ENCODE measurements at places on chromosomes 2 and 18.

DNA sequence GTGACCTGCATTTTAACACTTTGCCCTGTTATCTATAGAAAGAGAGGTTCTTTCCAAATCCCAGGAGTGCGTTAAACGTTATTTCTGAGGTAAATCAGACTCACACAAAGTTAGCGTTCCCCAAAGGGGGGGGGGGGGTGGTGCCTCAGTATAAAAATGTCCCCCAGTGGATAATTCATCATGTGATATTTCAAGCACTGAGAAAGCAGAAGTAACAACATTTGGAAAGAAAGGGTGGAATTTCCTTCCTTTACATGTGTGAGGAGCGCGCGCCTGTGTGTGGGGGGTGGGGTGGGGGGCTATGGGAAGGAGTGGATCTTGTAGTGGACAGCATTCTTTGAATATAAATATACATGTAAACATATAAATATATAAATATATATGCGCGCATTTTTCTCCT lies 630.9 kb downstream of the NYAP2 start:
- no peak for DNase-seq

GRCh38 chr2:116319935-116320334 lies 1494.6 kb upstream of the DDX18 start:
- no peak for DNase-seq

GRCh38 chr2:119116411-119117295 lies 41.9 kb downstream of the C1QL2 start:
- DNase-seq: no peak

GRCh38 chr2:219611866-219612576 lies 14.4 kb downstream of the STK11IP start:
- no peak for DNase-seq

GRCh38 chr2:97210325-97210724 lies 97.4 kb downstream of the ANKRD36 start:
- no peak for DNase-seq

- DNase-seq: no peak
Observed at GRCh38 chr2:214591366-214591765, 180.5 kb downstream of the VWC2L start.

All from NCI-H1105 (cell line).